ENCODE measurements at places on chromosomes 4 and X.

- DNase-seq, result no peak
Observed at GRCh38 chr4:1883583-1883982, 12.4 kb downstream of the NSD2 start.

- DNase-seq, result no peak
Observed at GRCh38 chr4:189083769-189084168, 856.9 kb upstream of the FRG1 start.

DNA sequence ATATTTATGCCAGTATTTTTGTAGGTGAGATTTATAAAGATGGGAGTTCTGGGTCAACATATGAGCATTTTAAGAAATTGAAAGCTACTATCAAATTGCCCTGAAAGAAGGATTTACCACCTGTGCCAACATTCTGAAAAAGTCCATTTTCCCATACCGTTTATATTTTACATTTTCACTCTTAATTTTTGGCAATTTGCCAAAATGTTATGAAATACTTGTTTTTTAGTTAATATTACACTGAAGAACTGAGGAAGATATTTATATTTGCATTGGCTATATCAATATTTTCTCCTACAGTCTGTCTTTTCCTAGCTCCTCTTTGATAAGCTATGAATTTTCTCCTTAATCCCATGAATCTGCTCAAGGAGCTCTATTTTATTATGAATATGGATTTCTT lies 52.4 kb downstream of the DCHS2 start:
- DNase-seq, result no peak

- DNase-seq, result no peak
Observed at GRCh38 chrX:39576041-39576872, 521.5 kb downstream of the BCOR start.

DNA sequence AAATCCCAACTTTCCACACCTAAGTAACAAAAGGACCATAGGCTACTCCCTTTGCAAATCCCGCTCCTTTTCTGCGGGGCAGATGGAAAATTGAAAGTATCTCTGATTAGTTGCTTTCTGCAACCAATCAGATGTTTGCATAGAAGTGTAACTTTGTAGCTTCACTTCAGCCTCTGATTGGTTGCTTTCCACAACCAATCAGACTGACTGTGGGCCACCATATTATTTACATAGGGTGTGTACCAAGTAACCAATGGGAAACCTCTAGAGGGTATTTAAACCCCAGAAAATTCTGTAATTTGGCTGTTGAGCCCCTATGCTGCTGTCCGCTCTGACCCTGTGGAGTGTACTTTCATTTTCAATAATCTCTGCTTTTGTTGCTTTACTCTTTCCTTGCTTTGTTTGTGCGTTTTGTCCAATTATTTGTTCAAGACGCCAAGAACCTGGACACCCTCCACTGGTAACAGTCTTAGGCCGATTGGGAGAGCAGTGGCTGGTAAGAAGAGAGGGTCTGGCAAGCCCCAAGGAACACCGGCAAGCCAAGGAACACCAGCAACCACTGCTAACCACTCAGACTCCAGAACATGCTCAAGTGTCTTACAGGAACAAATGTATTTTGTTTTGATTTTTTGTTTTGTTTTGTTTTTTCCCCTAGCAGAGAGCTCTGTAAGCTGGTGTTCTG lies 125.5 kb upstream of the MAP3K15 start:
- no peak for DNase-seq

Data from caudate nucleus (tissue), 63 donors.